Brain pericyte (primary cell): ENCODE measurements at places on chromosomes 11 and 22.
A peak's percentile ranks its signal among the peaks of the same experiment; 100 is the strongest.

- DNase-seq = no peak
Measured at GRCh38 chr11:117490911-117491310, 163.3 kb downstream of the CEP164 start.

- DNase-seq = no peak
Measured at GRCh38 chr22:44736581-44737405, 15.6 kb upstream of the ARHGAP8 start.

DNA sequence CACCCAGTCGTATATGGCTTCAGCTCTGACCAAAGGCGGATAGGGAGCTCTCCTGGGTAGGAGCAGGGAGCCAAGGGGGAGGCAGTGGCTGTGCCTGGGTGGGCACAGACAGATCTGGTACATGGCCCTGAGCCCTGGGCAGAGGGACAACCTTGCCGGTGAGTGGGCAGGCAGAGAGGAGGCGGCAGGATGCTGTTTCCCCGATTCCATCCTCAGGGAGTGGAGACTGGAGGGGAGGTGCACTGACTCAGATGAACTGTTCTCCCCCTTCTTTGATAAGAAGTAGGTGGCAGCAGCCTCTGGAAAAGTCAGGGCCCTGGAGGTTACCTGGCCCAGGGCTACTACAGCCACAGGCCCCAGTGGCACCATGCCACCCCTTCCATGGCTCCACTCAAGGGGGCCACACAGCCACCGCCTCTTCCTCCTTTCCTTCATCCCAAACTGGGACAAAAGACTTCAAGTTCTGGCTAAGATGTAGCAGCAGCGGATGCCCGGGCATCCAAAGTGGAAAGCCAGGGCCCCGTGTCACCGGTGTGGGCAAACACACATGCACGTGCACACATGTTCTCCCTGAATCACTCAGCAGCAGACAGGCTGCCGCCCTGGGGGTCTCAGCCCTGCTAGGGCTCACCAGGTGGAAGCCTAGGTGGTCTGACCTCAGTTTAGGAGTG, 13.4 kb downstream of the CXCR5 start:
- no peak for DNase-seq

DNA sequence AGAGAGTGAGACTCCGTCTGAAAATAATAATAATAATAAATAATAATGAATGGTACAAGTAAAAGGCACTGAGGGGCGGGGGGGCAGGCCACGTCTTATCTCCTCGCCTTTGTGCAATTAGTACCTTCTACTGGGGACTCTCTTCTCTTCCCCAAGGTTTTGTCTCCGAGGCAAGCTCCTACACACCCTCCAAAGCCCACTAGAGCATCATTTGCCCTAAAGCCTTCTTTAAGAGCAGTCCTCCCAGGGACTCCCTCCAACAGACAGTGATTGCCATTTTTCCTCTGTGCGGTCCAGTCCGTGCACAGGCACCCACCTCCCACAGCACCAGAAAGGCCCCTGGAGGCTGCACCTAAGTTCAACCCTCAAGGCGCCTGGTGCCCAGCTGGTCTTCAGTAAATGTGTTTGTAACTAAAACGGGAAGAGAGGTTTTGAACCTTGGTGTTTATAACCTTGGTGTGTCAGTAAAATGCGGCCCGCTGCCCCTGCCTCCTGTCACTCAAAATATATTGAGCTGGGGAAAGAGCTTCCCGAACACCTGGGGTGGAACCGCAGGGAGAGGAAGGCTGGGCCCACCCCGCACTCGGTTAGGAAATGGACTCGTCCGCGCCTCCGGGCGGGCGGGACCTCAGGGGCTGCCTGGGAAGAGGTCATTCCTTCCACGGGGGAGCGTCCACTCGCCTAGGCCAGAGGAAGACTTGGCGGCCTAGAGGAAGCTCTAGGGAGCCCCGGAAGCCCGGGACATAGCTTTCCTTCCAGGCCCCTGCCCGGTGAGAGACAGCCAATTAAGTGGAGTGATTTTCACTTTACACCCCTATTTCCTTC, 4.7 kb upstream of the KDELR3 start:
- DNase-seq = no peak

- no peak for DNase-seq
Measured at GRCh38 chr22:17777005-17777716, 2.9 kb upstream of the BID start.

GRCh38 chr11:19813158-19813879, 100.7 kb downstream of the NAV2 start:
- no peak for DNase-seq

DNA sequence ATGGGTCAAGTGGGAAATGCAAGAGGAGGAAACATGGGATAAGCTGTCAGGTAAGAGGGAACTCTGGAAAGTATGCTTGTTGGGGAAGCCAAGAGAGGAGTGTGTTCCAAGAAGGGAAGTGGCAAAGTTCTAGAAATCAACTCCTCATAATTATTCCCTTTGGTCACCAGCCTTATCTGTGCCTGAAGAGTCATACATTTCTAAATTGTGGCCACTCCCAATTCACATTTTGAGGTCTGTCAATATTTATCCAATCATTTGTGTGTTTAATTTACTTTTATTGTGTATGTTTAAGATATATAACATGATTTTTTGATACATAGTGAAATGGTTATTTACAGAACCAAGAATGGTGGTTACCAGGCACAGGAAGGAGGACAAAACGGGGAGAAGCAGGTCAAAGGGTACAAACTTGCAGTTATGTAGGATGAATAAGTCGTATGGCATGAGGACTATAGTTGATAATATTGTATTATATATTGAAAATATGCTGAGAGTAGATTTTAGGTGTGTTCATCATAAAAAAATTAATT, 131.7 kb downstream of the GRIA4 start:
- no peak for DNase-seq

GRCh38 chr22:20783844-20784723, 10.2 kb downstream of the SERPIND1 start:
- DNase-seq = peak; percentile 38

DNA sequence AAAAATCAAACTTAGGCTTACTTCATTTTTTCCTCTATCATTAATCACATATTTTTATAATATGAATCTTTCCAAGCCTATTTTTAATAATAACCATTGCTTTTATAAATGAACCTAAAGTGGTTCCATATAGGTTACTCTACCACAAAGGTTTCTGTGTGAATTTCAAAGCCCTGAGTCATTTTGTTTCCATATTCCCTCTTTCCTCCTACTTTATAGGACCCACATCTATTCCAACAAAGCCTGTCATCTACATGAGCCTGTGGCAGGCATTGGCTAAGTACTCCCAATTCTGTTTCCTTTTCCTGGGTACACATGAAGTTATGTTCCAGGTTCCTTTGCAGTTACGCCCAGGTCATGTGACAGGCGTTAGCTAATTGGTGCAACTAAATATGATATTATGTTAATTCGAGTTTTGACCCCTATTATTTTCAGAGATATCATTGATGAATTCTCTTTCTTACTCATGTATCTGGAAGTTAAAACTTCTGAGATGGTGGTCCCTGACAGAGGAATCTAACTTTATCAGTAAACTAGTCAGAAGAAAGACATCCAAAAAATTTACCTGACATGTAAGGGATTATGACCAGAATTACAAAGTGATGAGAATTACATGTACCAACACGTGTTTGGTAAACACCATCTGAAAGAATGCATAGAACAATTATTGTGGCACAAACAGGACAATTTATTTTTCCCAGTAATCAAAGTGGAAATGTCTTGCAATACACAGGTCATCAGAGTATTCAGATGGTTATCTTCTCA, 1264.0 kb upstream of the CNTN5 start:
- no peak for DNase-seq

DNA sequence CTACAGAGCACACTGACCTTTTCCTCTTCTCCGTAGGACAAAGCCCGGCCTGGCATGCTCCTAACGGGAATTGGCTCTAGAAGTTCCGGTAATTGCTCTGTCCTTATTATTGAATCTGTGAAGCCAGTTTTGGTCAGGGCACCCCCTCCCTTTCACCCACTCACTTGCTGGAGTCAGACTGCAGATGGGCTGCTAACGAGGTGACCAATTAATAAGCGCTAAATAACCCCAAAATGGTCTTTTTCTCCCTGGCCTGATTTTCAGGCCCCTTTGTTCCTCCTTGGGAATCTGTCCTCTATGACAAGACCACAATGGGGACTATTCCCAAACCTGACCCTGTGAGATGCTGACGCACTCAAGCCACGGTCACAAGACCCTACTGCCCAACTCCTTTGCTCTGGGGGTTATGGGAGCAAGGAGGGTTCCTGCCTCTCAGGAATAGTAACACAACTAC, 610.0 kb upstream of the CADM1 start:
- DNase-seq = no peak

- no peak for DNase-seq
Measured at GRCh38 chr11:47161134-47161854, 15.4 kb downstream of the ARFGAP2 start.

- DNase-seq = no peak
Measured at GRCh38 chr22:46476547-46476941, 60.9 kb downstream of the CELSR1 start.

- no peak for DNase-seq
Measured at GRCh38 chr11:65415499-65416340, 6.9 kb upstream of the NEAT1 start.

GRCh38 chr22:33028234-33028633, 29.9 kb downstream of the SYN3 start:
- DNase-seq = no peak

DNA sequence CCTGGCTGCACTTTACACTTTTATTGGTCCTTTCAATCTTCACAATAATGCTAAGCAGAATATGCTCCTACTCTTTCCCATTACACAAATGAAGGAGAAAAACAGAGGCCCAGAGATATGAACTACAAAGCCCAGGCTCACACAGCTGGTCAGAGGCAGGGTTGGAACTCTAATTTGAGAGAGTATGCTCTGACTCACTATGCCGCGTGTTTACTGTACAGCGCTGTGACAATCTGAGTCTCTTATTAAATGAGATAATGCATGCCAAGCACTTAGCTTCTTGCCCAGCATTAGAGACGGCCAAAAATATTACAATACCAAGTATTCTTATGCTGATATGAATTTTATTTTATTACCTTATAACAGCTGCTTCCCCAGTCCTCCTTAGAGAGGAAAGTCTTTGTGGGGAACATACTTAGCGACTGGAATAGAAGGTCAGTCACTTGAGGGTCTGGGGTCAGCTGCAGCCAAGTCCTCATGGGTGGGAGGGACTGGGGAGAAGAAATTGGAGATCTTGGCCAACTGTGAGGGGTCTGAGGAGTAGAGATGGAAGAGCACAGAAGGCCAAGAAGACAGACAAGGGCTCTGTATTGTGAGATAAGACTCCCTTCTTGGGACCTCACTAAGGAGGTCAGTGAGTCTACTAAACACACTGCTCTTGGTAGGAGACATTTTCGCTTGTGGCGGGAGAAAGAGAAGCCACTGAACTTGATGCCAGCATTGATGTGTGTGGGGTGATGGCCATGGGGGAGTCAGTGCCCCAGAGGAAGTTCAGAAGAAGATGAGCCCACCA, 150.8 kb upstream of the TIMP3 start:
- no peak for DNase-seq

DNA sequence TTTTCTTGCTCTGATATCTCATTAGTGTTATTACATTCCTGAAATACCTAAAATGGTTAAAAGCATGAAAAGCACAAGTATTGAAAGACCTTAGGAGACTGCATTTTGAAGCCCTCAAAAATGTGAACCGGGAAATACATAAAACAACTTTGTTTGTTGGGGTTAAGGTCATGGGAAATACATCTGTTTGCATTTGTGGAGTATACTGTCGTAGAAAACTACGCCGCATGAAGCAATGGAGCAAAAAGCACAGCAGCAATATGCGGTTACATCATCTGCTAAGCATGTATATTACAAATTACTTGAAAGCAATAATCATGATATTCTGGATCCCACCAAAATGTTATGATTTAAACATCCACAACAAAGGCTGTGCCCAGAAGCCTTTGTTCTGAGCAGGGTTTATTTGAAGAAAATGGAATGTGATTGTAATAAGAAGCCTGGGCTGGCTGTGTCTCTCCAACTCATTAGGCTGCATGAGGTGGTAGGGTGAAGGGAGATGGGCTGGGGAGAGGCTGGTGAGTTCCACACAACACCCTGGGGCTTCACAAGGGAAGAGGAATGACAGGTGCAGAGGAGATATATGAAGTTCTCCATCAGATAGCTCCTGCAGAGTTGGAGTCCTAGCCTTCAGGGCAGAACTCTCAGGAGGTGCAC, 64.7 kb upstream of the LIN7C start:
- peak; percentile 2 for DNase-seq

DNA sequence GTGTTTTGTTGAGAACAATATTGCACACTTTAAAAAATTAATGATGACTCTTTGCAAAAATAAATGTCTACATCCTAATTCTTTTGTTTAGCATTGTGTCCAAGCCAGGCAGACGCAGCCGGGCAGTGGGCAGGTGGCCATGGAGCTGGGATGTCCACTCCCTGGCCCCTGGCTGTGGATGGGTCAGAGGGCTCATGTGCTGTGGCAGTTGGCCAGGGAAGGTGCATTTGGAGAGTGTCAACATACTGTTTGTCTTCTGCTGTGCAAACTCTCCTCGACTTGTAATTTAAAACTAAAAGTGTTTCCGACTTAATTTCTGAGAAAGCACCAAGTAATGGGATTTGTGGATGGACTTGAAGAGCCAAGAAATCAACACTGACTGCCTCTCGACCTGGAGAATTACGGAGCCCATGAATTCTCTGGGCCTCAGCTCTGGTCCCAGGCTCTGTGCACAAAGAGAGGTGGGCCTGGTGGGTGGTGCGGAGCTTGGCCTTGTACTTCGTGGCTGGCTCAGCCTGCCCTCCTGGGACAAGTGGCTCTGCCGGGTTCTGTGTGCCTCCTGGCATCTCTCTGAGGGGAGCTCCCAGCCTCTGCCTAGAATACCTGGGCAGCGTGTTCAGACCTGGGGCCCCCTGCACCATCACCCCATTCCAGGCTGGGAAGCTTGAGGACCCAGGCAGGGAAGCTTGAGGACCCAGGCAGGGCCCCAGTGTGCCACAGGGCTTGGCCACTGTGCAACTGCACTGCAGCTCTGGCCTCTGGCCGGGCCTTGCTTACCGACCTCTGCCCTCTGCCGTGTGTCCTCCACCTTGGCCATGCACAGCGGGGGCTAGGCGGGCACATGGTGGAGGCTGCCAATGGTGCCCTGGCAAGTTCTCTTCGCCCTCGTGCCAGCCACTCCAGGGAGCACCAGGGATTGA, 46.4 kb downstream of the RTN4R start:
- DNase-seq = no peak

GRCh38 chr11:32527261-32528175, 56.1 kb upstream of the EIF3M start:
- DNase-seq = no peak

DNA sequence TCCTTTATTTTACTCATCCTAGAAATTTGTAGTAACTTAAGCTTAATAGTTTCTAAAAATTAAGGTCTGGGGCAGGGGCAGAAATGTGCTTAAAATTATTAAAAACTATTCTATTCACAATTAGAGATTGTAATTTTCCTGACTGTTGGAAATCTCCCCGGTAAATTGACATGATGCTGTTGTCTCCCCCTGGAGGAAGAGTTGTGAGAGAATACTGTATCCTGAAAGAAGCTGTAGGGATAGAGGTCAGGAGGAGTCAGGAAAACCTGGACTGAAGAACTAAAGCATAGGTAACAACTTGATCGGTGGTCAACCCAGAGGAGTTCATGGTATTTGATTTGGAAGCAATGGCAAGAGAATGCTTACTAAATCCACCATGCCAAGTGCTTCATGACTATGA, 16.2 kb upstream of the ESAM start:
- no peak for DNase-seq
